CD4-positive, alpha-beta T cell treated with Interleukin-6 at 100 ng/mL for 8 hours (primary cell): ENCODE measurements at places on chromosomes 3 and 15.

- no peak for DNase-seq
These were observed 33.3 kb downstream of the SLC25A36 start for GRCh38 chr3:140974900-140975299.

DNA sequence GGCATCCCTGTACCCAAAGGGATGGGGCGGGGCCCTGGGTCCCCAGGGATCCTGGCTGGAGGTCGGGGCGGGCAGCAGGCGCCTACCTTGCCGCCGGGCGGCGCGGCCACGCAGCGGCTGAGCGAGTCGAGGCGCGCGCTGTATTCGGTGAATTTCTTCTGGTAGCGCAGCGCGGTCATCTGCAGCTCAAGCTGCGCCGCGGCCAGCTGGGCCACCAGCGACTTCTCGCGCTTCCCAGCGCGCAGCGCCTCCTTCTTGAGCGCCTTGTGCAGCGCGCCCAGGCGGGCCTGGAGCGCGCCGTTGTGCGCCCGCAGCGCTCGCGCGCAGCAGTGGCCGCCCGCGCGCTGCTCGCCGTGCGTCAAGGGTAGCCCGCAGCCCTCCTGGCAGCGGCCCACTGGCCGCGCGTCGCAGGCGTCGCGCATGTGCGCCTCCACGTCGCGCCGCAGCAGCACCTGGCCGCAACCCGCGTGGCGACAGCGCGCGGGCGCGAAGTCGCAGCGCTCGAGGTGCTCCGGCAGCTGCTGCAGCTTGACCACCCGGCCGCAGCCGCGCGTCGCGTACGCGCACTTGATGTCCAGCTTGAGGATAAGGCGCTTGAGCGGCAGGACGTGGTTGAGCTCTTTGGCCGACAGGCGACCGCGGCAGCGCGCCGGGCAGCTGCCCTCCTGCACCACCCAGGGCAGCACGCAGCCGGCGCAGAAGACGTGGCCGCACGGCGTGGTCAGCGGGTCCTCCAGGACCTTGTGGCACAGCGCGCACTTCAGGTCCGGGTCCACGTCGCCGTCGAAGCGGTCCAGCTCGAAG, 522 bp downstream of the PDZRN3 start:
- DNase-seq: no peak

DNA sequence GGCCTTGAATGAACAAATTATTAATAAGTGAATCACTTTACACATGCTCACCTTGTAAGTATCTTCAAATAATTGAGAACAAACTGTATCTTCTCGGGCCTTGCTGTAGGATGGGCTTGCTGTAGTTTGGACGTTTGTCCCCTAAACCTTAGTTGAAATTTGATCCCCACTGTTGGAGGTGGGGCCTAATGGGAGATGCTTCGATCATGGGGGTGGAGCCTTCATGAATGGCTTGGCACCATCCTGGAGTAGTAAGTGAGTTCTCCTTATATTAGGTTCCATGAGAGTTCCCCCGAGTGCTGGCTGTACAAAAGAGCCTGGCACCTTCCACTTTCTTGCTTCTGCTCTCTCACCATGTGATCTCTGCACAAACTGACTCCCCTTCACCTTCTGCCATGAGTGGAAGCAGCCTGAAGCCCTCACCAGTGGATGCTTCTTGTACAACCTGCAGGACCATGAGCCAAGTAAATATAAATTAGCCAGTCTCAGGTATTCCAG, 29.3 kb downstream of the PIGB start:
- no peak for DNase-seq

GRCh38 chr3:107690522-107691138, 167.9 kb downstream of the BBX start:
- DNase-seq: peak; percentile 40

DNA sequence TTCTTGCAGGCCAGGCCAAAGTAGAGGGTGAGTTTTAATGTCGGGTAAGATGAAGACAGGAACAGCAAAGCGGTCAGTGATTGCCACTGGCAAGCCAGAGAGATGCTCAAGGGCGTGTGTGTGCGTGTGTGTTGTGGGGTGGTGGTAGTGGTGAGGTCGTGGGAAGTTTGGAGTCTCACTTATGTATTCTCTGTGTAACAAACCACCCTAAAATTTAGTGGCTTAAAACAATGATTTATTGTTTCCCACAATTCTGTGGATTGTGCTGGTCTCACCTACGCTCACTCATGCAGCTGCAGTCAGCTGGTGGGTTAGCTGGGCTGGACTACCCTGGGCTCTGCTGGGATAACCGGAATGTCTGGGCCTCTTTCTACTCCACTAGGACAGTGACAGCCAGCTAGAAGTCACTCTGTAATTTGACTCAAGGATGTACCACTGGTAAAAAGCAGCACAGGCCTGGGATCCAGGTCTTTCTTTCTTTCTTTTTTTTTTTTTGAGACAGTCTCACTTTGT, 50.9 kb upstream of the BHLHE40 start:
- DNase-seq: no peak

GRCh38 chr3:100850701-100851100, 141.4 kb downstream of the TFG start:
- DNase-seq: no peak
